ENCODE measurements at places on chromosomes 13 and 19.

DNA sequence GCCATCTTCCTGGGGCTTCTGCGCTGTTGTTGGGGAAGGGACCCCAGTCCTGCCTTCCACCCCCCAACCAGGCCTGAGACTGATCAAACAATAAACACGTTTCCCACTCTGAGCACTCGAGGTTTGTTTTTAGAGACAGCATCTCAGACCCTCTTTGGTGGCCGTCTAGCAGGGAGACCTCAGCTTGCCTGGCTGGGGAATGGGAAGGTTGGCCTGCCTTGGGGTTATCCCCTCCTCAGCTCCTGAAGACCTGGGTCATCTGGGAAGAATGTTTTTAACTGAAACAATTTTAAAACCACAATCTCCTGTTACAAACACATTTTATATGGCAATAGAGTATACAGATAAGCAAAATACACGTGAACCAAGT, 2.0 kb downstream of the ZNF581 start:
- DNase-seq: no peak

DNA sequence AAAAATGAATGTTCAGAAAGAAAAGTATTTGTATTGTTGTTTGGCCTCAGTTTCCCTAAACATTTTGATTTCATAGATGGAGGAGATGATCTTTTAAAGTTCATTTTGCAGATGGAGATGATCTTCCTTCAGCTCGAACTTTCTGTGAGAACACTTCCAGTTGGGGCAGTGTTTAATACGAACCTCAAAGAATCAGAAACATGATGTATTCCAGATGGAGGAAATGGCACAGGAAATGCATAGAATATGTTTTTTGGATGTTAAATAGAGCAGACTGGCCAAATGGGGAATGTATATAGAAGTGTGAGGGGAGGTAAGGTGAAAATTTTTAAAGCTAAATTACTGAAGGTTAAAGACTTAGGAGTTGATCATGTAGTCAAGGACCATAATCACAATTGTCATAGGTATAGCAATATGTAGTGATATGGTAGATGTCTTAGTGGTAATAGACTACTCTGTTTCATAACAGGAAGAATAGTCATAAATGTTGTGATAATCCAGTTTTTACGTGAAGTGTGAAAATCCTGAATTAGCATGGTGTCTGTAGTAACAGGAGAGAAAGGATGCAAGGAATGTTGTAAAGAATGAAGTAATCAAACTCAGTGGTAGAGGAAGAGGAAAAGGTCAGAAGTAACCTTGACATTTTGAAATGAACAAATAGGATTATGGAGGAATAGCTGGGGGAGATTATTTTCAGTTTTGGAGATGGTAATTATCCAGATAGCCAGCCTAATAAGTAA, 5.1 kb downstream of the RAP2A start:
- no peak for DNase-seq

DNA sequence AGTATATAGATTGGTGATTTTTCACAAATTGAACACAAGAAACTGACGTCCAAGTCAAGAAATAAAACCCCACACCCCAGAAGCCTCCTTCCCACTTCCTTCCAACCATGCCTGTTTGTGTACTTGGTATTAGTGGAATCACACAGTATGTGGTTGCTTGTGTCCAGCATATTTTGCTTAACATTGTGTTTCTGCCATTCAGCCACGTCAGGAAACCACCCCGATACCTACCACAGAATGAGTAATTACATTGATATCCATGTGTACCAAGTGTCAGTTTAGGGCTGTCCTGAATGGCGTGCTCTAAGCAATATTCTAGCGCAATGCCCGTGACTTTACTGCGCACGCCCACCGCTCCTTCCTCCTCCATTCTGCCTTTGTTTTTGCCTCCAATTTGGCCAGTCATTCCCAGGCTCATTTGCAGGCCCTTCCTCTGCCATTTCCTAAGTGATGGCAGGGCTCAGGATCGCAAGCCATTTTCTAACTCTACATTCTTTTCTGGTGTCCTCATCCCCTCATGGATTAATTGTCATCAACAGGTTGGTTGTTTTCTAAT, 25.9 kb upstream of the MPHOSPH8 start:
- no peak for DNase-seq

GRCh38 chr13:40175639-40176038, 490.8 kb downstream of the FOXO1 start:
- no peak for DNase-seq

DNA sequence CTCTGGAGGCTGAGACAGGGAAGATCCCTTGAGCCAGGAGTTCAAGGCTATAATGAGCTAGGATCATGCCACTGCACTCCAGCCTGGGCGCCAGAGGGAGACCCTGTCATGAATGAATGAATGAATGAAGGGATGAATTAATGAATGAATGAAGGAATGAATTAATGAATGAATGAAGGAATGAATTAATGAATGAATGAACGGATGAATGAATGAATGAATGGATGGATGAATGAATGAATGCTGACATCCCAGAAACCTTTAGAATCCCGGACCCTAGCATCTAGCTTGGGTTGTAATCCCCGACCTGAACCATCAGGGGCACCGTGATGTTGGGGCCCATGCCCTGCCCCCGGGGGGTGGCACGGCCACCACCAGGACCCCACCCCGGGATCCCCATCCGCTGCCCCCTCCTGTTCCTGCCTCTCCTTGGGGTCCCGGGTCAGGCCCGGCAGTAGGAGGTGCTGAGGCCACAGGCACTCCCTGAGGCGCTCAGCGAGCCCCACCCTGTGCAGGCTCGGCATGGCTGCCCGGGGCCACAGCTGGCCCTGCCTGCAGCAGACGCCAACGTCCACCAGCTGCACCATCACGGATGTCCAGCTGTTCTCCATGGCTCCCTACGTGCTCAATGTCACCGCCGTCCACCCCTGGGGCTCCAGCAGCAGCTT, 3.4 kb downstream of the EBI3 start:
- DNase-seq: no peak

- no peak for DNase-seq
These were observed 17.5 kb downstream of the TMEM255B start for GRCh38 chr13:113776231-113777125.

- DNase-seq: no peak
These were observed at the start of gene RASIP1 for GRCh38 chr19:48740164-48740972. Gene RASIP1, minus strand, starts transcription at chr19:48740610. Its CDS starts 328 bp downstream, at chr19:48740282.
